ENCODE measurements at places on chromosomes 2 and 18.
A peak's percentile ranks its signal among the peaks of the same experiment; 100 is the strongest.

GRCh38 chr2:15142069-15142689 is 419.0 kb downstream of the NBAS start:
- DNase-seq = peak; percentile 72

DNA sequence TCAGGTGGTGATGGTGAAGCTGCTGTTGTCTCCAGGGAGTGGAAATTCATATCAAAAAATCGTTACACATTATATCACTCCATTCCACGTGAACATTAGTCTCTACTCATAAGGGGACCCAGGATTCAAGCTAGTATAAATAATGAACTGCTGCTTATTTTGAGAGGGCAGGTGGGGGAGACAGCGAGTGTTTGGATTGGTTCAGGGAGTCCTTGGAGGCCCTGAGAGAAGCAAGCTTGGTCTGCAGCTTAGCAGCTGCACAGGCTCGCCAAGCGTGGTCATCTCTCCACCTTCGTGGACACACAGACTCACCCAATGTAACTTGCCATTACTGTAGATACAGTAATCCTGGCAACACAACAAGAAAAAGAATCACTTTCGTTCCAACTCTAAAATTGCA is 177.6 kb downstream of the ZNF521 start:
- no peak for DNase-seq

DNA sequence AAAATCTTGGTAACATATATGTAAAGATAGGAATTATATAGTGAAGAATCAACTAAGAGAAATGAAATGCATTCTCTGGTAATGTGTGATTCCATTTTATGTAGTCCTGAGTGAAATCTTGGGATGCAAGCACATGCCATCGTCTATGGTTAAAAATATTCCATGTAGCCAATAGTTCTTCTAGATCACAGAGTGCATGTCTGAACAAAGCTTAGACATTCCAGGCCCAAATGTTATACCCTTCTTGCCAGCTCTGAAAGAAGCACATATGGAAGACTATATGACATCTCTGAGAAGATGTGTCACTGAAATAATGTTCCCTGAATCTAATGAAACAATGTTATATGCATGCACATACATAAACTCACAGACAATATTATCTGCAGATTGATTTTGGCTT is 92.3 kb upstream of the TFPI start:
- no peak for DNase-seq

- DNase-seq = no peak
Observed at GRCh38 chr2:233838726-233839446, 15.4 kb downstream of the HJURP start.

- DNase-seq = no peak
Observed at GRCh38 chr2:38301340-38301968, 75.6 kb downstream of the ATL2 start.

DNA sequence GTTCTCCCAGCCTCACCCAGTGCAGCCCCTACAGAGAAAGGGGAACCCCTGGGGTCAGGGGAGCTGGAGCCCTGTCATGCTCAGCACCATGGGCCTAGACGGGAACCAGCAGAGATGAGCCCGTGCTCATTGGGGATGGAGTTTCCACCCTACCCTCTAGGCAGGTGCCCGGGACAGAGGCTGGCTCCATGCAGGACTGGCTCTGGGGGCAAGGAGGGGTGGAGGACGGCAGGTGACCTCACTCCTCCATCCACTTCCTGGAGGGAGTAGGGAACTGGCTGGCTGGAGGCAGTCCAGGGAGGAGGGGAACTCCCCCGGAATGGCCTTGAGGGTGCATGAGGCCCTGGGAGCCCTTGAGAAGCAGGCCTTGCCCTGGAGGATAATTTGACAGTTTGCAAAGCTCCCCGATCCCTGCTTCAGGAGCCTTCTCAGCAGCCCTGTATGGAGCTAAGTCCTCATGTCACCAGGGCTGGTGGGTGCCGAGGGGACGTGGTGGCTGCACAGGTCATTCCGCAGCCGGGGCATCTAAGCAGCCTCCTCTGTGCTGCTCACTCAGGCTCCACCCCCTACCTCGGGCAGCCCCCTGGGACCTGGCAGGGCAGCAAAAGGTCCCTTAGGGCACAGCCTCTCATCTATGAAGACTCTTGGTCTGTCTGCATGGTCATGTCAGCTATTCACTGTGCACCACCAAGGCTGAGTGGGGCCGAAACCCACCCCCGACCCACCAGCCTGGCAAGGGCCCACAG is 2.1 kb downstream of the NEURL3 start:
- no peak for DNase-seq

DNA sequence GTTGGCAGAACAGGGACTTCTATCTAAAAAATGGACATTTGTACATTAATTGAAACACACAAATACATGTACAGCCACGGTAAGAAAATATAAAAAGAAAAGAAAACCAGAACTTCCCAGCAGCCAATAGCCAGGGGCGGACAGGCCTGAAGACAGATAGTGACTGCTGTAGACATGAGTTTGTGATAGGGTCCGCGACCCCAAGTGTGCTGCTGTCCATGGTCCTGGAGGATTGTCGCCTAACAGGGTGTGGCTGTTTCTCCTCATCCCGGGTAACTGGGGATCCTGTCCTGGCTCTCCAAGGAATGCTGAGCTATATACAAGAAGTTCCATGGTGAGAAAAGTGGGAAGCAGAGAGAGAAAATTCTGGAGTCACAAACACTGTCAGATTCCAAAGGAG is 266.5 kb upstream of the SALL3 start:
- DNase-seq = no peak

DNA sequence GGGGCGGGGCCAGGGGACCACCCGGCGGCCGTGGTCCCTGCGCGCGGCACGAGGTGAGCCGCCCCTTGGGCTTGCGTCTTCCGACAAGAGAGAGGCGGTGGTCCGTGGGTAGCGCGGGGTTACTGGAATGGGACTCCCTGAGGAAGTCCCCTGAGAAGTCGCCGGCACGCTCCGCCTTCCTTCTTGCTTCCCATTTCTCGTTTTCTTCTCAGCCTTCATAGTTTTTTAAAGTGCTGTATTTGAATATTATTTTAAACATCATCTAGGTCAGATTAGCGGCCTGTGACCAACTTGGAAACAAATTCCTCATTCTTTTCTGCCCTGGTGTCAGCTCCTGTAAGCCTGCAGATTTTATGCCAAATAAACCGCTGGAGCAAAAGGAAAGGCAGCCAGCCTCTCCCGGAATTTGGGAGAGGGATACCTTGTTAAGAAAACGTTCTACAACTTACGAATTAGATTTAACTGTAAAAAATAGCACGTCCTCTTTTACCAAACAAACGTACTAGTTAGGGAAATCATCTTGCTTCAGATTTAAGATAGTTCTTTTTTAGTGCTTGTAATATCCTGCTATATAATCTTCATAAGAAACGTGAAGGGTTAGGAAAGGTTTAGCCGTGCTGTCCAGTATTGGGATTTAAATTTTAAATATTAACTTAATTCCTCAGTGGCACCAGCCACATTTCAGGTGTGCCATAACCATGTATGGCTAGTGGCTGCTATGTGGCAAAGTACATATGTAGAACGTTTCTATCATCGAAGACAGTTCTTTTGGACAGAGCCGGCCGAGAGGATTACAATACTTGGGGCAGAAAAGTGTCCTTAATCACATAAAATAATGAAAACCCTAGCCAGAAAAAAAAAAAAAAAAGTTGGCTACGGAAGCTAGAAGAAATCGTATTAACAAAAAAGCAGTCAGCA is 628 bp upstream of the PTPN2 start:
- no peak for DNase-seq

Measured in naive B cell (primary cell).